ENCODE measurements at places on chromosomes 12 and 14.

DNA sequence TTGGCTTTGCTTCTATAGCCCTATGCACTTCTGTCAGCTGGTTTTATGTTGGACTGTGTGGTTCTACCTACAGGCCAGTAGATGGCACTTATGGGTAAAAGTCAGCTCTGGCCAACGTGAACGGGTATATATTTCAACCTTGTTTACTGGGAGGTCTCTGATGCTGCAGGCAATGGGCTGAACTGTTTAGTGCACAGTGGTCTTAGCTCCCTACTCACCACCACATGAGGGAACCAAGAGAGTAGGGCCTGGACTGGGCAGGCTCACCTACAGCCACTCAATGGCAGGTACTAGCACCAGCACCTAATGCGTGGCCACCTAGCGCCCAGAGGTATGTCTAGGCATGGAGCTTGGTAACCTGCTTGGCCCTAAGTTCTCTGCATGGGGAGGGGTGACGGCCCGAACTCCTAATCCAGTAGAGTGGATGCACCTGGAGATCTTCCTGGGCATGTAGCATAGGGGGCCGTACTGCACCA is 481.8 kb downstream of the TMEM117 start:
- DNase-seq = no peak

GRCh38 chr12:13183620-13184019 is 12.9 kb upstream of the EMP1 start:
- DNase-seq = no peak

DNA sequence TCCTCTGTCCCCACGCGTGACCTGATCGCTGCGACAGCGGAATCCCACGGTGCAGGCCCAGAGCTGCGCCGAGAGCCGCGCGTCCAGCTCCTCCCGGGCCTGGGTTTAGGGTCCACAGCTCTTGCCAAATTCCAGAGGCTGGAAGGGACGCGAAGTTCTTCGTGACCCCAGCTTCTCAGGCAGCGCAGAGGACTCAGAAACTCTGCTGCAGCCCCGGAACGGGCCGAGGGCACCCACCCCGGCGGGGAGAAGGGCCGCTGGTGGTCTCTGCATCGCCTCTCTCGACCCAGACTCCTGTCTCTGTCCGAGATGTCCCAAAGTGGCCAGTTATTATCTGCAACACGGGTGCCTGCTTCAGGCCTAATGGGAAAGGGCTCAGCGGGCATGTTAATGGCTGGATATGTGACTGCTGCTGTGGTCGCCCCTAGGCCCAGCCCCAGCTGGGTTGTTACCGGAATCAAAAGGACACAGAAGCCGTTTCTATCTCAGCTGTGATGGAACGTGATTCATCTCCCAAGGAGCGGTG is 236.4 kb downstream of the VRK1 start:
- DNase-seq = no peak

GRCh38 chr12:39772821-39773259 is 153.2 kb upstream of the ABCD2 start:
- no peak for DNase-seq

DNA sequence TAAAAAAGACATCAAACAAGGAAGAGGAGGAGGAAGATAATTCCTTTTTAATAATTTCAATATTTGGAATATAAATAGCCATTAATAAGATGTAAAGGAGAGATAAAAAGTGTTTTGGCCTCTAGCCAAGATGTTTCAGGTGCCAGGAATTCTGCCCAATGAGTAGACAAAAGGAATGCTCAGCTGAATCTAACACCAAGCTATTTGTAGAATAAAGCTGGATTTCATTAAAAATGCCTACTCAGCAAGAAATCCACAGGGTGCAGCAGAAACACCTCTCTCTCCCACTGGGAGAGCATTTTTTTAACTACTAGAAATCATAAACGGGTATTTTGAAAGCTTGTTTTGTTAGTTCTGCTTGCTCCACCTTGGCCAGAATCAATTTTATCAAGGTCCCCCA is 4.1 kb upstream of the STAB2 start:
- no peak for DNase-seq

- no peak for DNase-seq
Observed at GRCh38 chr12:24664161-24664880, 284.6 kb downstream of the BCAT1 start.

DNA sequence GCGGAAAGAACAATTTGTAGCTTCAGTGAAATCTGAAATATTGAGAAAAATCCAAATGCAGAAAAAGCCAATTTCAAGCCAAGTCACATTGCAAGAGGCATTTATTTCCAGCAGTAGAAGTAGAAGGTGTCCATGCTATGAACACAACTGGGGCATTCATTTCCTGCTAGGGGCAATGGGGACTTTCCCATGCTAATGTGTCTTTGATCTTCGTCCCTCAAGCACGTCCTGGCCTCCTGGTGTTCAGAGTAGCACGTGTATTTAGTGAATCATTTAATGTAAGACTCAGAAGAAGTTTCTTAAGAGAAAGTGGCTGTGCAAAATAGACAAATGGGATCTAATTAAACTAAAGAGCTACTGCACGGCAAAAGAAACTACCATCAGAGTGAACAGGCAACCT is 267.9 kb downstream of the TMEM132C start:
- no peak for DNase-seq

DNA sequence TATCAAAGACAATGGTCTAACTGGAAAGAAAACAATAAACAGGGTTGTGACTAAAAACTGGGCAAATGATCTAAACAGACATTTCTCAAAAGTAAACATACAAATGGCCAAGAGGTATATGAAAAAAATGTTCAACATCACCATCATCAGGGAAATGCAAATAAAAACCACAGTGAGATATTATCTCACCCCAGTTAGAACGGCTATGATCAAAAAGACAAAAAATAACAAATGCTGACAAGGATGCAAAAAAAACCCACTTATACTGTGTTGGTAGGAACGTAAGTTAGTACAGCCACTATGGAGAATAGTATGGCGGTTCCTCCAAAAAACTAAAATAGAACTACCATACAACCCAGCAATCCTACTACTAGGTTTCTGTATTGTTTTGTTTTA is 470.1 kb downstream of the RGS6 start:
- DNase-seq = no peak

DNA sequence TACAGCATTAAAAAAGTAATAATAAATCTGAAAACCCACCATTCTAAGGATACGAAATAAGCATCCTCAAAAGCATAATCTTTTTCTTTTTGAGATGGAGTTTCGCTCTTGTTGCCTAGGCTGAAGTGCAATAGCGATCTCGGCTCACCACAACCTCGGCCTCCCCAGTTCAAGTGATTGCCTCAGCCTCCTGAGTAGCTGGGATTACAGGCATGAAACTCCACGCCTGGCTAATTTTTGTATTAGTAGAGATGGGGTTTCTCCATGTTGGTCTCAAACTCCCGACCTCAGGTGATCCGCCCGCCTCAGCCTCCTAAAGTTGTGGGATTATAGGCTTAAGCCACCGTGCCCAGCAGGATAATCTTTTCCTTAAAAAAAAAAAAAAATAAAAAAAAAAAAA is 4.3 kb downstream of the CCNT1 start:
- DNase-seq = no peak

DNA sequence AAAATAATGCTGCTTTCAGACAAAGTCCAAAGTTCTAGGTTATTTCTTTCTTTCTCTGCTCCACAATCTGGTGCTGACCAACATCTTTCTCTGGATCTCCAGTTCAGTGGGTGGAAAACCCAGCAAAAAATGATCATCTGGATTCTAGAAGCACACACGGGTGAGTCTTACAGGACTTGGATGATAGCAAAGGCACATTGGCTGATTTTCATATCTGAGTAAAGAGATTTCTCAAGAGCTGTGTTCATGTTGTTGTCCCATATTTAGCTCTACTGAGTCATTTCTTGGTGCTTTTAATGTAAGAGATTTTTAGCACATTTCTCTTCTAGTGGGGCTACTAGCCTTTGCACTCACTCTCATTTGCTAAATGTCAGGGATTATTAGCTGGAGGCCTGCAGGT is 336.7 kb downstream of the GALC start:
- no peak for DNase-seq

- DNase-seq = no peak
Observed at GRCh38 chr14:34035177-34035933, 84.5 kb upstream of the EGLN3 start.

DNA sequence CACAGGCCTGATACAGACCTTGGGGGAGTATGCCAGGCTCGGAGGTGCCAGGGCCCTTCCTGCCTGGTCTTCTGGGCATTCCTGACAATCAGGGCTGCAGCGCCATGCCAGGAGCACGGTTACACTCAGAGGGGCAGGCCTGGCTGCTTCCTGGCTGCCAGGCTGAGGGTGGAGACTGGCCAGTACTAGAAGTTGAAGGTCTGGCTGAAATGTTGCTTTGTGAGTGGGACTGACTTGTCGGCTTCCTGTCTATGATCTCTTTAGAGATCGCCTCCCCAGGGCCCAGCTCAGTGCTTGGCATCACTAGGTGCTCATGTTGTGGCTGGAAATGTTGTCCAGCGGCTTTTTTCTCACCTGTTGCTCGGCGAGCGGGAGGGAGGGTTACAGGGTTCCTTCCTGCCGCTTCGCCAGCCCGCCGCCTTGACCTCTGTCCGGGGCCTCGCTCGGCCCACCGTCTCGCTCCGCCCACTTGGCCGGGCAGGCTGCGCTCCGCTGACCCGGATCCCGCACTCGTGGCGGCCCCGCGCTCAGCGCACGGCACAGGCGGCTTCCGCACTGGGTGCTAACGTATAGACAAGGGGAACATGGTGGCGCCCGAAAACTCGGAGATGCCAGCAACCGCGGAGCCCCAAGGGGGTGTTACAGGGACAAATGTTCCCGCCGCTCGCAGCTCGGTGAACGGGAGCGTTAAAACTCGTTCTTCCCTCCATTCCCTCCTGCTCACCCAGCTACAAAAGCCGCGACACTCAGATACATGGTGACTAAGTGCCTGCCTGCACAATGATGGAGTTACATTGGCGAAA is 32.6 kb downstream of the PAPLN start:
- no peak for DNase-seq

DNA sequence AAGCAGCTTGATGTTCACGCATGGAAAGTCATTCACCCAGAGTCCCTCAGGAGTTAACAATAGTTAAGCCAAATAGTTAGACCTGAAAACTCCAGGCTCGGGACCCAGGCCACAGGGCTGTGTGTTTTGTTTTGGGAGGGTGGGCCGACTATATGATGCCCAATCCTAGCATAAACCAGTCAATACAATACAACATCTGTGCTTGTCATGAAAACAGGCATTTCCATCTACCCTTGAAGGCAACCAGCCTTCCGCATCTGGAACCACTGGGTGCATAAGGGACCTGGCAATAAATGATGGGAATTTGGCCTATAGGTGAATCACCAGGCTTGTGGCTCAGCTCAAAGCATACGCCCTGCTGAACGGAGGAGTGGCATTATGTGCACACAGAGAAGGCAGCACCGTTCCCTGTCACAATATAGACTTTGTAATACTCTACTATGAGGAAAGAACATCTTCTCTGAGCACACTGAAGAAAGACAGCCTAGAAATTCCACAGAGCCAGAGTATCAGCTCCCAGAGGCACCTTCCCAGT is 91.0 kb upstream of the FOXN3 start:
- no peak for DNase-seq

DNA sequence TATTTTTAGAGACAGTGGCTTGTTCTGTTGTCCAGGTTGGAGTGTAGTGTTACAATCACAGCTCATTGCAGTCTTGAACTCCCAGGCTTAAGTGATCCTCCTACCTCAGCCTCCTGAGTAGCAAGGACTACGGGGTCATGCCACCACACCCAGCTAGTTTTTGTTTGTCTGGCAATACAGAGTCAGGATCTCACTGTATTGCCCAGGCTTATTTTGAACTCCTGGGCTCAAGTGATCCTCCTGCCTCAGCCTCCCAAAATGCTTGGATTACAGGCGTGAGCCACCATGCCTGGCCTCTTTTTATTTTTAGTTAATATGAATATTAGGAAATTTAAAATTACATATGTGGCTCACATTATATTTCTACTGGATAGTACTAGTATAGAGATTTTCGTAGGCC is 28.9 kb downstream of the PPTC7 start:
- no peak for DNase-seq

DNA sequence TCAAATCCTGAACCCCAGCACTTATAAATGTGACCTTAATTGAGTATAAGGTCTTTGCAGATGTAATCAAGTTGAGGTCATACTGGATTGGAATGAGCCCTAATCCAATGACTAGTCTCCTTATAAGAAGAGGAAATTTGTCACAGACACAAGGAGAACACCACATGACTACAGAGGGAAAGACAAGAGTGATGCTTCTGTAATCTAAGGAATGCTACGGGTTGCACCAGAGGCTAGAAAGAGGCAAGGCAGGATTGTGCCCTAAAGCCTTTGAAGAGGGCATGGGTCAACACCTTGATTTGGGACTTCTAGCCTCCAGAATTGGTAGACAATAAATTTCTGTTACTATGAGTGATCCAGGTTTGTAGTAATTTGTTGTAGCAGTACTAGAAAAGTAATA is 135.0 kb downstream of the FOXG1 start:
- DNase-seq = no peak

Measured in DMS153 (cell line).